Adipocyte (in vitro differentiated cells): ENCODE measurements at places on chromosomes 12 and 14.
A peak's percentile ranks its signal among the peaks of the same experiment; 100 is the strongest.

DNA sequence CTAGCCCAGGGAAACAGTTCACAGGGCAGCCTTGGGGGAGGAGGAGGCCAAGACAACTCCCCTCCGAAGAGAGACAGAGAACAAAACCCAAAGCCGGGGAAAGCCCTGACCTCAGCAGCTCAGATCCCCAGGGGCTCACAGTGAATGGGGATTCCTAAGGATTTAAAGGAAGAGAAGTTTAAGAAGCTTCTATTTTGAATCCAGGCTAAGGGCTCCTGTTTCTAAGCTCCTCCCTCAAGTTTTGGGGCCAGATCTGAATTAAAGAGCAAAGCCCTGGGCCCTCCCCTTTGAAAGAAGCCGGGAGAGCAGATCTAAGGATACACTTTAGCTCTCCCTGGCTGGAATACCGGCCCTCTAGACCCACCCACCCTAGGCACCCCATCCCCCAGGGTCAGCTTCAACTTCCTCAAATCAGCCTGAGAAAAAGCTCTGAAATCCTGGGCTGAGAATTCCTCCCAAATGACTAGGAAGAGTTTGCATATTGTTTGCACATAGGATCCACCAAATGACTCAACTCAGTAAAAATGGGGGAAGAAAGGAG is 3.9 kb downstream of the KDM2B start:
- DNase-seq: peak; percentile 74

GRCh38 chr12:43861840-43862150 is 25.9 kb downstream of the TMEM117 start:
- DNase-seq: no peak

- no peak for DNase-seq
These were observed 903 bp upstream of the PPP4R3A start for GRCh38 chr14:91511043-91511383.

DNA sequence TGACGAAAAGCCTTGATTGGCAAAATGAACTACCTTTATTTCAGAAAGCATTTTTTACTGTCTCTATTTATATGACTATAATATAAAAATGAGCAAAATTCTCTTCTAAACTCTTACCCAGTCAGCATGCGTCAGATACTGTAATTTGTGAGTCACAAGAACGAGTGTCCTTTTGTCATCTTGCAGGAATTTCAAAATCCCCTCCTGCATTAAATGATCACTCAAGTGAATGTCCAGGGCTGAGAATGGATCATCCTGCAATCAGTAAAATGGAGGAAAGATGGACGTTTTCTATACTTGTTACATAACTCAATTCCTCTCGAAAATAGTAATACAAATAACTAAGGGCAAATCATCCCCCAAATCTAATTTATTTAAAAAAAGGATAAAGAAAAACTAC is 77.7 kb upstream of the KCNJ8 start:
- peak; percentile 45 for DNase-seq

DNA sequence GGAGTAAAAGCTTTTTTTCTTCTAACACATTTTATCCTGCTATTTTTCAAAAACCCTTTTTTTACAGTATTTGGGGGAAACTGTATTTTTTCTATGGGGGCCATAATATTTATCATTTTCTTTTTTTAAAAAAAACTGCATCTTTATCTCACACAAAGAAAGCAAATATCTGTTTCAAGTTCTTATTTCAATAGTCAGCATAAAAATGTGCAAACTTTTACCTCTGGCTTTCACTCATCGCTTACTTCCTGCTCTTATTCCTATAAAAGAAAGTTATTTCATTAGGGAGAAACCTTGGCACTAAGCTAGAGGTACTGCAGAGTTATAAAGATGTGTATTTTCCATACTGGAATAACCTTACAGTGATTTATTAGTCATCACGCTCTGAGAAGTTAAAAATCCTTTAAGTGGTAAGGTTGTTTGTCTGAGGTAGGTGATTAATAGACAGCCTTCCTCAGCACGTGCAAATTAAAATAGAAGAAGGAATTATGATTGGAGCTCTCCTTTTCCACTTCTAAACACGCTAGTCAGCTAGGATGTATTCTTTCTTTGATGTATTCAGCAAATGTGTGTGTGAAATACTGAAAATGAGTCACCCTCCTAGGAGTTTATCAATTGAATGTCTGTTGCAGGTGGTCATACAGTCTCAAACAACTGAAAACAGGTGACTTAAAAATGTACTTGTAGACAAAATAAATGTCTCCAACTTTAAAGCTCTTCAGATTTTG is 461.0 kb downstream of the GXYLT1 start:
- no peak for DNase-seq

DNA sequence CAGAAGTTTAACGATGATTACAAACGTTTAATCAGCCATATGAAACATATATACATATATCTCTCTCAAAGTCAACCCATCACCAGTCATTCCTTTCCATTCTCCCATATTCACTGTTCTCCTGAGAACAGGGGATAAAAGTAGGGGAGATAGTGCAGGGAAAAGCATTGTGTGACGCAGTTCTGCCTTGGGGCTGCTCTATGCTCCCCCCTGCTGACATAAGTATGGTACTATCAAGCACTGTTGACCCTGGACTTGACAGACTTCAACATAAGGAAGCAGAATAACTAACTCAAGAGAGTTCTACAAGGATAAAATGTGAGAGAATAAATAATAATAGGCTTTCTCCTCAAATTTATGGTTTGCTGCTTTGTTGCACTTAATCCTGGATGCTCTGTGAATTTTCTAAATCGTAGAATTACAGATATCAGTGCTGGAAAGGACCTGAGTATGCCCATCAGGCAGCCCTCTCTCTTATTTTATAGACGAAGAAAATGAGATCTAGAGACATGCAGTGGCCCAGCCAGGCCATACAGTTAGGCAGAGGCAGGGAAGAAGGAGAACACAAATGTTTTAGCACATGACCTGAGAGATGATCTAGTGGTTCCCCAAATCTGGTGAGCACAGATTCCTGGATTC is 87.2 kb downstream of the SCN8A start:
- peak; percentile 63 for DNase-seq

DNA sequence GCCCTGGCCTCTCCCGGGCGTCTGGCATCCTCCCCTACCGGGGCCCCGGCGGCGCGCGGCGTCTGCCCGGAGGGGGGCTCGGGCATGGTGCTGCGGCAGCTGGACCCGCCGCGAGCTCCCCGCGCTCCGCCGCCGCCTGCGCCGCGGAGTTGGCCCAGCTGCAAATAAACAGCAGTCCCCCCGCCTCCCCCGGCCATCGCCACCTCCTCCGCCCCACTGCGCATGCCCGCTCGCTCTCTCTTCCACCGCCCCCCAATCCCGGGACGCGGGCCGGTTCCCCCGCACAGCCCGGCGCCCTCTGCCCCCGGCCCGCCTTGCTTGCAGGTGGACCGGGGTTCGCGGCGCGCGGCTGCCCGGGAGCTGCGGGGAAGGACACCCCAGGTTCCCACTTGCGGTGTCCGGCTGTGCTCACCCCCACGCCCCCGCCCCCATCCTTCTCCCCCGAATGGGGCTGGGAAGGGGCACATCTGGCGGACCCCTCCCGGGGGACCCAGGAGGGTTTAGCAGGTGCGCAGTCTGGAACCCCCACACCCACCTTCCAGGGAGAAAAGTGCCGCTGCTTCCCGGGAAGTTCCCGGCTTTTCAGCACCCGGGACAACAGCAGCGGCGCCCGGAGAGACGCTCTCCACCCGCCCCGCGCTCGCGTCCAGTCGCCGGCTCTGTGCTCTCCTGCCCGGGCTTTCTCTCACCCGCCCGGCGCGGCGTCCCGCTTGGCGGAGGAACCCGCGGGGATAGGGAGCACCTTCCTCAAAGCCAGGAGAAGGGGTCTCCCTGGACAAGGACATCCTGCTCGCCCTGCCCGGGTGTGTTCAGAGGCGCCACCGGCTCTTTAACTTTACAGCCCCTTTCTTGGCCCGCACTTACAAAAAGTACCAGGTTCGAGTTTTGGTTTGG is at the start of gene TMTC1:
Gene TMTC1, minus strand, starts transcription at position 170 of the 894 bp plus-strand sequence. CDS start 191 bp downstream, outside the sequence.
- DNase-seq: peak; percentile 84
